ENCODE measurements at places on chromosomes 2 and 18.

GRCh38 chr2:117064021-117064420 lies 750.5 kb upstream of the DDX18 start:
- no peak for DNase-seq

- no peak for DNase-seq
These were observed 355.7 kb upstream of the RAB6C start for GRCh38 chr2:129623783-129624182.

GRCh38 chr2:138023976-138024375 lies 59.7 kb downstream of the HNMT start:
- DNase-seq = no peak

DNA sequence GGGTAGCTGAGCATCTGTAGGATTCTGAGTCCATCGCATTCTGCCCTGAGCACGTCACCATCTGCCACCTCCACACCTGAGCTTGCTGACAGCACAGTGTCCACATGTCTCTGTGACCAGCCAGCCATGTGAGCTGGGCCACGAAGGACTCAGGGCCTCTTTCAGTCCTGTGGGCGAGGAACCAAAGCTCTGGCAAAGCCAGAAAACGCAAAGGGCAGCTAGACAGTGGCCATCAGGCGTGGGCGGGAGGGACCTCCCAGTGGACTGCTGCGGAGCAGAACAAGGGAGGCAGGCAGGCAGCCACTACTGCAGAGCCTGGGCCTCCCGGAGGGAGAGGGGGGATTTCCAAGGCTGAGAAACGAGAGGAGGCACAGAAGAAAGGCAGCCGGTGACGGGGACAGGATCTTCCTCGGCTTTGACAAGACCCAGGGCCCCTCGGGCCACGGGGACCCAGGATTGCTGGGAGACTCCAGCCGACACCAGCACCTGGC lies 274.6 kb upstream of the SALL3 start:
- DNase-seq = no peak

GRCh38 chr2:240435948-240436682 lies 652 bp downstream of the GPC1 start:
- DNase-seq = no peak

DNA sequence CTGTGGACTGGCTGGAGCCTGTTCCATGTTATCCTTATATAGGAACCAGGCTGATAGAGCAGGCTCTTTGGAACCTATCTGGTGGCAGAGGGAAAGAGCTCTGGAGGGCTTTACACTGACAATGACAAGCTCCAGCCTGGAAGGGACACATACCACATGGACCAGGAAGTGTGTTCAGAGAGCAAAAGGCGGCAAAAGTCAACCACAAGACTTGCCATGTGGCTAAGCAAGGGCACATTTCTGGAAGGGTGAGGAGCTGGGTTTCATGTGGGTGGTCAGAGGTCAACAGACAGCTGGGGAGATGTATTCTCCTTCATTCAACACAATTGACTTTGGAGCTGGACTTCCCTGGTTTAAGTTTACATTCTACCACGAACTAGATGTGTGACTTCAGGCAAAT lies 325.2 kb downstream of the DYSF start:
- DNase-seq = no peak

DNA sequence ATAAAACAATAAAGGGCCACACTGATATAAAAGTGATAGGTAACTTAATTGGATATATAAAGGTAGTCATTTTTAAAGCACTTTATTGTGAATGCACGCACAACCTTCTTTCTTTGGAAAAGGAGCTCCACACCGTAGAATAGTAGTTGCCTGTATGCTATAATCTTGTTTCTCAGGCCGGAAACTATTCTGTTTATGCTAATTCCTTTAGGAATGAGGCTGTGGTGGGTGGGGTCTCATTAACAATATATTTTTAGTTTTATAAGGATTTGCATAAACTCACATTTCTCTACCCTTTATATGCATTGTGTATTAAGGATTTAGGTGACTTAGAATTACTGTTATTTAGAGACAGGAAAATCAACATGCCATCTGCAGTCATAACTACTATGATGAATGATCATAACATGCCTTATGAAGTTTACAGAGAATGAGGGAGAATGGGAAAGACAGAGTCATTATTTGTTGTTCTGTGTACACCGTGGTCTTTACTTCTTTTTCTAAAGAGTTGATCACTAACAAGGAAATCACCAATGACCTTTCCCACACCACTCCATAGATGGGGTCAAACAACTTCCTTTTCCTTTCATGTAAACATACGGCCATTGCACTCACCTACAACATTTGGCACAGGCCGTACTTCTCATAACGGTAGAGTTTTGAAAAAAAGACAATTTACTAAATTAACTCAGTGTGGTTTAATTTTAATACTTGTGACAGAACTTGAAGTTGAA lies 84.5 kb downstream of the PIEZO2 start:
- no peak for DNase-seq

DNA sequence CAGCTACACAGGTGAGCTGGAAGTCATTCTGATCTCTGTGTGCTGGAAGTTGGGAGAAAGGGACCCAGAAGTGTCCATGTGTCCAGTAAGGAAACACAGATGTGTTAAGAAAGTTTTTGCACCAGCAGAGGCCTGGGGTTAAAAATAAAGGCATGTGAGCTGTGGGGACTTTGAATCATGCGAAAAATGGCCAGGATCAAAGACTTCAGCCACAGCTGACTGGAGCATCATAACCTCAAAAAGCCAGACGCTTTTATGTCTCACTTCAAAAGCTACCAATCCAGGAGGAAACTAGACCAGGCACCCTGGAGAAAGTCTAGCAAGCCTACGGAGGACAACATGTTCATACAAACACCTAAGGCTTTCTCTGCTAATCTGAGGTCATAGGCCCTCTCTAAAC lies 503.6 kb upstream of the REG3G start:
- no peak for DNase-seq
